ENCODE measurements at places on chromosomes 1 and 21.

DNA sequence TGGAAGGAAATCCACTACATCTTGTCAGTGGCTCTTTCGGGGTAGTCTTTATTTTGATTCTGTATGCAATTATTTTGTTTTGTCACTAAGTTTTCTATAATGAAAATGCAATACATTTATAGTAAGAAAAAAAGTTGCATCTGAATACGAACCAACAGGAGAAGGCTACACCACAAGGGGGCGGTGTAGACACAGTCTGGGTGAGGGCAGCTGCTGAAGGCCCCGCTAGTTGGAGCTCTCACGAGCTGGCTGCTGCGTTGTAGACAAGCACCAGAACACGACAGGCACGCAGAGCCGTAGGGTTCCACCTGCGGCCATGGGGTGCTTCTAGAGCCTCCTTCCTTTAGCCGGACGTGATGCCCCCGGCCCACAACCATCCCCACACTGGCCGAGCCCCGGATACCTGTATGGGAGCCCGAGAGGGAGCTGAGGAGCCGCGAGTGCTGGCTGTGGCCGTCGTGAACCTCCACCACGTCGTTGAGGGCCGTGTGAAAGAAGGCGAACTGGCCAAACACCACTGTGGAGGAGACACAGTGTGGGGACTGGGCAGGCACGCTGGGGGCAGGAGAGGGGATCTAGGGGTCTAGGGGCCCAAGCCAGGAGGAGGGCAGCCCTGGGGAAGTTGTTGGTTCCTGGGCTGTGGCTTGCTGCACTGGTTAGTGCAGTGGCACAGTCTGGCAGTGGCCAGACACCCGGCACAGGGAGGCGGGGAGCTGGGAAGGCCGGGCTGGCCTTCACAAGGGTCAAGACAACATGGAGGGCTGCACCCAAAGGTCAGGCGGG, 160.8 kb downstream of the ZSCAN20 start:
- peak; percentile 82 for DNase-seq

DNA sequence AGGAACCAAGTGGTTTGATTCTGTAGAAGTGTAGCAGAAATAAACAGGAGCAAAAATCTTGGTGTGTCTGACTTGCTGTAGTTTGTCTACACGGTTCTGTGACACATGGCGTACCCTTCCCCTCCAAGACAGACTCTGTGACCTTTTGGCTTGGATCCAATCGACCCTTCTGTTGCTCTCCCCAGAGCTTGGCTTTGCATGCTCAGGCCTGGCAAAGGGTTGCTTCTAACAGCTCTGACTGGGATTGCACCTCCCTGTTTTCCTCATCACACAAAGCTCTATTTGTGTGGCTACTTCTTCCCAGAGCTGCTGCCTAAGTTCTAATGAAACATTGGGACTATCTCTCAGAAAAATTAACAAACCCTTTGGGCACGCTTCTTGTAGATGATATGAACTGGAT, 24.0 kb downstream of the NGF start:
- no peak for DNase-seq

DNA sequence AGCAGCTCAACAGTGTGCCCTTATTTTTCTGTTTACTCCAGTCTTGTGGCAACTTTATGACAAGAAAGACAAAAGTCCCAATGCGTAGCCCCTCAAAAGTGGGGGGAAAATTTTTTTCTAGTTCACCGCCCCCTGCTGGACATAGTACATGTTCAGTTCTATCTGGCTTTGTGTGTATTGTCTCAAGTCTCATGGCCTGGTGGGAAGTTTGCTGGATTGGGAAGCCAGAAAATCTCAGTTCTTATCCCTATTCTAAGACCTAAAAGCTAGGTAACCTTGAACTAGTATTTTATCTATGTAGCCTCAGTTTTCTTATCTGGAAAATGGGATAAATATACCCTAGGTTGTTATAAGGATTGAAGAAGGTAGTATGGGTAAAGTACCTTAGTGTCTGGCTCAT, 55.8 kb upstream of the LDLRAP1 start:
- DNase-seq: no peak

DNA sequence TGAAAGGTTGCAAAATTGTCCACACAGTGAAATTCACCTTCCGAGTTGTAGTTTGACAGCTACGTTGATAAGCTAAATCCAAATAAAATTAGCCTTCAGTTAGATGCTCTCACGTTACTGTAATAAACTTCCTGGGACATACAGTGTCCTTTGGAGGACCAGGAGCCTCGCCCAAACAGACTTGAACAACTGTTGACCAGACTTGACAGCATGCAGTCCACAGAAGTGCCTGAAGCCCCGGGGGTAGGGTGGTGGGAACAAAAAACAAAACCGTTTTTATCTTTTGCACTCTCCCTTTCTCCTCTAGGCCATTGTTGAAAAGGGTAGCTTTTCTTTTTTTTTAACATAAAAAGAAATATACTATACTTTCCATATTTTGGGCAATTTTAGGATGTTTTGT, 172.8 kb upstream of the SAMSN1 start:
- no peak for DNase-seq

DNA sequence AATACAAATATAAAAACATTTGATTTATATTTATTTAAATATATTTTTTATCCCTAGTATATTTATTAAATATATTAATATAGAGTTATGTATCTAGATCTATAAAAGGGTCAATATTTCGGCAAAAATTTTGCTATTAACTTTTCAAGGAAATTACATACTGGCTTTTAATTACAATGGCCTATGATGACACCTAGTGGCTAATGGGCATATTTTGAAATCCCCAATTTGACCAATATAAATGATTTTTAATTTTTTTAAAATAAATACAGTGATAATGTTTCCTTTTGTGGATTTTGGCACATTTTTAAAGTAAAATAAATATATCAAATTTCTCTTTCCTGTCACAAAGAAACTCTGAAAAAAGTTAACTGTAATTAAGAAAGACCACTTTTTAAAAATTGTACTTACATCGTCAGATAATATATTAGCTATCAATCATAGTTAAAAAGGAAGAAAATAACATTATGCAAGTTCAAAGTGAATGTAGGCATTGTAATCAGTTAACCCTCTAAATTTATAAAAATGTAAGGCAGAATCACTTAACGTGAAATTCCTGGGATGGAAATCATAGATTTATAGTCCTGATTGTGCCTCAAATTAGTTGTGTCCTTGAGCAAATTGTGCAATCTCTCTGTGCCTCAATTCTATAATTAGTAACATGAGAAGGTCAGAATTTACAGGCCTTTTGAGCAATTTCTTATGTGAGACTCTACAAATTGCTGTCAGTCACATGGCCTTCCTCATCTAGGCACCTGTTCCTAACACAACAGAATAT, 25.6 kb upstream of the RGS13 start:
- no peak for DNase-seq

DNA sequence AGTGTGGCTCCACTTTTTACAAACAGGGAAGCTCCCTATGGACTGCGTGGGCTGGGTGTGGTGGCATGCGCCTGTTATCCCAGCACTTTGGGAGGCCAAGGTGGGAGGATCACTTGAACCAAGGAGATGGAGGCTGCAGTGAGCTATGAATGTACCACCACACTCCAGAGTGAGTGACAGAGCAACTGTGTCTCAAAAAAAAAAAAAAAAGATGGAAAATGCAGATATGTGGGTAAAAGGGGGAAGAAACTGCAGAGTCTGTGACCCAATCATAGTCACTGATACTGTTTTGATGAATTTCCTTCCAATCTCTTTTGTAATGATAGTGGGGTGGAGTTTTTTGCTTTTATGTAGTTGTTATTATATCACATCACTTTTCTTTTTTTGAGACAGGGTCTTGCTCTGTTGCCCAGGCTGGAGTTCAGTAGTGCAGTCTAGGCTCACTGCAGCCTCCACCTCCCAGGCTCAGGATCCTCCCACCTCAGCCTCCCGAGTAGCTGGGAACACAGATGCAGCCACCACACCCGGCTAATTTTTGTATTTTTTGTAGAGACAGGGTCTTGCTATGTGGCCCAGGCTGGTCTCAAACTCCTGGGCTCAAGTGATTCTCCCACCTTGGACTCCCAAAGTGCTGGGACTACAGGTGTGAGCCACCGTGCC, 8.7 kb upstream of the TRAPPC10 start:
- no peak for DNase-seq

DNA sequence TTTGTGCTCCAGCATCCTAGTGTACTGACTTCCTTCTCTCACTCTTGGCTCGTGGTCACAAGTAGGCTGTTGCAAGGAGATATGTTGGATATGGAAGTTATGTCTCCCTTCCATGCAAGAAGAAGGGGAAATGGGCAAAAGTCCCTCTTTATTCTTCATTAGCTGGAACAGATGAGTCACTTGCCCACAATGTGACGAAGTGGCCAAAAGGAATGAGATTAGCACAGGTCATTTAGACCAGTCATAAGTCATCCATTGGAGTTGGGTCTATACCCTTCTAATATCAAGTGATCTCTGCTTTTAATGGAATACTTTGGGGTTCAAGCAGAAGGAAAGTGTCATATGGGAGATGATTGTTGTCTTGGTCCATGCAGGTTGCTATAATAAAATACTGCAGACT, 91.2 kb upstream of the NGF start:
- no peak for DNase-seq

DNA sequence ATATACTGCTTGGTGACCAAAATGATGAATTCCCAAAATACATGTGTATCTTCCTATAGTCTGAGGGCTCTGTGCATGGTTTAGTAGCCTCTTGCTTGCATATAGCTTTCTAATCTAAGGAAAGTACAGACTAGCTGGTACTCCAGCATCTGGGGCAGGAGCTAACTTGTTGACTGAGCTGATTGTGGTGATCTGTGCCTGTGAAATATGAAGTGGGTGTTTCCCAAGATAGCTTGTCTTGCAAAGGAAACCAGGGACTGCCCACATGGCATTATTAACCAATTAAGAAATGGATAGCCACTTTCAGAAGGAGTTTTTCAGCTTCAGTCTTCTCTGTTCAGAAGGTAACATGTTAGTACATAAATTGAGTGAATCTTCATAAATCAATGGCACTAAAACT, 219.8 kb downstream of the NEGR1 start:
- no peak for DNase-seq

DNA sequence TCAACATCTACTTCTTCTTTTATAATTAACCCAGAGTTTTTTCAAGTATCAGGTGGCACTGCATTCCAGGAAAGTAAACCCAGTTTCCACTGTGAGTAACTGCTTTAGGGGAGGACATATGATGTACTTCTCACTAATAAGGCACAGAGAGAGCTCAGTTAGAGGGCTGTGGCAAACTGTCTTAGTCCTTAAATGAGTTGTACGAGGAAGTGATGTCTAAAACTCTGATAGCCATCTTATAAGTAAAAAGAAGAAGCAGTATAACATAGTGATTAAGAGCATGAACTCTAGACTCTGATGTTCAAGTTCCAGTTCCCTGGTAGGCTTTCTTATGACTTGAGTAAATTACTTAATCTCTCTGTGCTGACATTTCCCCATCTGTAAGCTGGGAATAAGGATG, 58.7 kb upstream of the PTGS2 start:
- DNase-seq: no peak
